ENCODE measurements at places on chromosomes 13 and 19.

GRCh38 chr13:19587635-19588300 is 26.4 kb upstream of the TPTE2 start:
- no peak for DNase-seq

- peak; percentile 10 for DNase-seq
These were observed 94.8 kb downstream of the SOX1 start for GRCh38 chr13:112161521-112162301.

GRCh38 chr13:44193731-44194130 is 179.9 kb upstream of the SERP2 start:
- no peak for DNase-seq

DNA sequence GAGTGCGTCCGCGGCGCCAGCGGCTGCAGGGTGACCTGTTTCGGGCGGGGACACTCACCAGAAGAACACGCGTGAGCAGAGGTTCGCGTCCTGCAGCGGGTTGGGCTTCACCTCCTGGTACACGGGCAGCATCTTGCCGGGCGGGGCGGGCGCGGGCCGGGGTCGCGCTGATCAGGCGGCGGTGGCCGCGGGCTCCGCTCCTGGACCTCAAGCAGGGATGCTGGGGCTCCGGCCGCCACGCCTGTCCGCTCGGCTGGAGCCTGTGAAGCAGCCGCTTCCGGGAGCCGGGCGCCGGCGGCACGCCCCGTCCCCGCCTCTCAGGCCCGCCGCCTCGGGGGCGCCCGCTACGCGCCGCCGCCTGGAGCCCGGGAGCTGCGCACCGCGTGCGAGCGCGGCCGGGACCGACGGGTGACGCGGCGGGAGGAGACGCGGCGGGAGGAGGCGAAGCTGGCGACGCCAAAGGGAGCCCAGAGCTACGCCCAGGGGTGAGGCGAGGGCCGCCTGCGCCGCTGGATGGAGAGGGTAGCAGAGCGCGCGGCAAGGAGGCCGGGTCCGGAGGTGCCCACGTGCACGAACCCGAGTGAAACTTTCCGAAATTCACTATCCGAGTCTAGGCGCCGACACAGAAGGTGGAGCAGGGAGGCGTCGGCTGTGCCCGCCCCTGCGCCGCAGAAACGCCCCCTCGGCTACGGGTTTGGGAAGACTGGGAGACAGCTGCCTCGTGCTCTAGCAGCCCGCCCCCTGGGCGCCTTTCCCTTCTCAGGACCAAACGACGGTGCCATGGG is at the start of gene ABCC4:
ABCC4 (minus strand) TSS at position 269 of the 785 bp plus-strand sequence; CDS start at position 132, 137 bp downstream.
- peak; percentile 37 for DNase-seq

DNA sequence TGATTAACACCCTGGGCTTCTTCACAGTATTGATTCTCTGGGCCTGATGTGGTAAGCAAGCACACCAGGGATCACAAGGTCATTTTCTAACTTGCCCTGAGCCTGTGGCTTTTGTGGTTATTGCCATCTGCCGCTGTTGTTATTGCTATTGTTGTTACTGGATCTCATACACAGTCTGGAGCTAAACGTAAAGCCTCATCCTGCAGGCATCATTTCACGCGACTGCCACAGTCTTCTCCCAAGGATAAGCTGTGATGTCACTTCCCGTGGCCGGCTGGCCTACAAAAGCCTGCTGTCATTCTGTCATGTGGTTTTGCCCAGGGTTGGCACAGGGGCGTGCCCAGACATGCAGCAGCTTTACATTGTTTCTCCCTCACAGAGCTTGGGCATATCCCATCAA is 154.0 kb upstream of the GPR12 start:
- DNase-seq: no peak

DNA sequence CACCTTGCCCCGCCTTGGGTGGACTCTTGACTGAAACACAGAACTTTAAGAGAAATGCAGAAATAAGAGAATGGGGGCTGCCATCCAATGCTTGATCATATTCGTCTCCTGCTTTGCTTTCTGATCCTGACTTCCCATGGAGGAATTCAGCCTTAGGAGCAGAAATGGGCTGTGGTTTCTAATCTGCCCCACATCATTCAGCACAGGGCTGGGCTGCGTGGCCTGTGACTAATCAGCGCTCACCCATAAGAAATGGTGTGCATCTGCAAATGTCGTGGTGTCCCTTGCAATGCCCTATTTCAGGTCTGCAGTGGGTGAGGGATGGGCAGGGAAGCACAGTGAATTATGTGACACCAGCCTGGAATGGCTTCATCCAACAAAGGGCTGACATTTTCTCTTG is 60.7 kb upstream of the URI1 start:
- no peak for DNase-seq

GRCh38 chr19:9009935-9010651 is at the start of gene MUC16:
TSS of gene MUC16 (minus strand) at chr19:9010409.
- DNase-seq: no peak

DNA sequence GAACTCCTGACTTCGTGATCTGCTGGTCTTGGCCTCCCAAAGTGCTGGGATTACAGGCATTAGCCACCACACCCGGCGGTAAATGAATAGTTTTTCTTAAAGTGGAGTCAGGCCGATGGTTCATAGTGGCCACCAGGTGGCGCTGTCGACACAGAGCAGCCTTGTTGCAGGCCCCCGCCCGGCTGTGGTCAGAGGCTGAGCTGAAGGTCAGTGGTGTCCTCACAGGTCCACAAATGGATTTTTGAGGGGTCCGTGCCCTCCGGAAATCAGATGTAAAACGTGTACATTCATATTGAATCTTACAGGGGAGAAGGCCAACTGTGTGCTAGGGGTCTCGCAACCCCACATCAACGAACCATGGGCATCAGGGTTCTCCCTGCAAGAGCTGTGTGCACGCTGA is 13.4 kb upstream of the WDR18 start:
- no peak for DNase-seq

DNA sequence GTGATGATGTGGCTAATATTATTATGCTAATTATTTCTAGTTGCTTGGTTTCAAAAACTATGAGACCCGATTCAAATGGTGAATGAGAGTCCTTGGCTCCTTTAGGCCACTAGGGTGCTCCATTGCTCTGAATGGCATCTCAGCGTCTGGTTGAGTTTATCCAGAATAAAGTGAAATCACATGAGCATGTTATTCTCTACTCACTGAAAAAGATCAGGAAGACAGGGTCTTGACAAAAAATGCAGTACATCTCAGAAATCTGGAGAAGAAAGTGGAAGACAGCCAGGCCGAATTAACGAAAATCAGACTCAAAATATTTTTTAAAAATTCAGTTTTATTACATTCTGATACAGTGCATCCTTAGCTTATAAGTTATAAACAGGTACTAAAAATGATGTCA is 516.2 kb downstream of the MYO16 start:
- no peak for DNase-seq

GRCh38 chr19:18223860-18224524 is 2.2 kb downstream of the PDE4C start:
- DNase-seq: no peak

DNA sequence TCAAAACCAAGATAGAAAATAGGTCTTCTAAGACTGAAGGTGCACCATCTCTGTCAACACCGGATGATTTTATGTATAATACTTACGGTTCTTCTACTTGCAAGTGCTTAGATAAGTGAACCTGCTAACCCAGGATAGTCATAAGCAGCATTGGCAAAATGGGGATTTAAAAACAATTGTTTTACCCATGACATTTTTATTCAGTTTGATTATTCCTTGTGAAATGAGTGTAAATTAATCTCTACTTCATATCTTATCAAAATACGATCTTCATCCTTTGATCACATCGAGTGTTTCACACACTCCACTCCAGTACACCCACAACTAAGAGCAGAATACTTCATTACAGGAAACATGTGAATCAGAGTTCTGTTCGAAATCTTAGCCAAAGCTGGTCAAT is 23.0 kb upstream of the MTRF1 start:
- DNase-seq: no peak

DNA sequence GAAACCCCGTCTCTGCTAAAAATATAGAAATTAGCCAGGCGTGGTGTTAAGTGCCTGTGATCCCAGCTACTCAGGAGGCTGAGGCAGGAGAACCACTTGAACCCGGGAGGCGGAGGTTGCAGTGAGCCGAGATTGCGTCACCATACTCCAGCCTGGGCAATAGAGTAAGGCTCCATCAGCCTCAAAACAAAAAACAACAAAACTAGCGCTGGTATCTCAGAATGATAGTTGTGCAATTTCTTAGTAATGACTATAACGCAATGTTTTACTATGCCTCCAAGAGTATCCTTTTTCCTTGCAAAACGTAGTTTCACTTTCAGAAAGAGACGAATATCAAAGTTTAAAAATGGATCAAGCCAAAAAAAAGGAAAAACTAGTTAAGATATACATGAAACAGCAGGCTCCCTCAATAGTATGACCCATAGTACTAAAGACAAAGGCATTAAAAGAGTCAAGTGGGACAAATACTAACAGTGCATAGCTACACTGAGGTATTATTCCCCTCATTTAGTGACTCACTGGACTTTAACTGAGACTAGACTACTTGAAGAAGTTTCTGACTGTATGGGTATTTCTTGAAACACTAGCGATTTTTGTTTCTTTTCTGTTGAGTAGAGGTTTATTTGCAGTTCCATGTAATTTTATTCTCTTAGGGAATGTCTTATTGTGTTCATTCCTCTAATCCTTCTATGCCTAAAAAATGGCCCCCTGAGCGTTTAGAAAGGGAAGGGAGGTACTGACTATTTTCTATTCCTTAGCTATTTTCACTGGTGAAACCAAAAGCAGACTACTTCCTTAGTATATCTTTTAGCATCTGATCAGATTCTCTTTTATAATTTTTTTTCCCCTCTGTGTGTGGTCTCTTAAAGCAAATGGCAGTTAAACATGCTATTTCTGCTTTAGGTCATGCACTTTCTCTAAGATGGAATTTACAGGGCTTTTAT is 10.4 kb upstream of the ITM2B start:
- DNase-seq: peak; percentile 60

DNA sequence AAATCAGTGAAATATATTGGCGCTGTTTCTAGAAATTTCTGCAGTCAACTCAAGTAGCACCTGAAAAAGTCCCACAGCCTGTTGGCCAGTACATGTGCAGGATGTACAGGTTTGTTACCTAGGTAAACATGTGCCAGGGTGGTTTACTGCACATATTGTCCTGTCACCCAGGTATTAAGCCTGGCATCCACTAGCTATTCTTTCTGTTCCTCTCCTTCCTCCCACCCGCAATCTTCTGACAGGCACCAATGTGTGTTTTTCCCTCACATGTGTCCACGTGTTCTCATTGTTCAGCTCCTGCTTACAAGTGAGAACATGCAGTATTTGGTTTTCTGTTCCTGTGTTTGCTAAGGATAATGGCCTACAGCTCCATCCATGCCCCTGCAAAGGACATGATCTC is 13.1 kb upstream of the SCEL start:
- no peak for DNase-seq

- DNase-seq: no peak
These were observed 23.1 kb upstream of the CXCL17 start for GRCh38 chr19:42465827-42466280.

- DNase-seq: no peak
These were observed 10.6 kb upstream of the UBE2S start for GRCh38 chr19:55418185-55418584.

DNA sequence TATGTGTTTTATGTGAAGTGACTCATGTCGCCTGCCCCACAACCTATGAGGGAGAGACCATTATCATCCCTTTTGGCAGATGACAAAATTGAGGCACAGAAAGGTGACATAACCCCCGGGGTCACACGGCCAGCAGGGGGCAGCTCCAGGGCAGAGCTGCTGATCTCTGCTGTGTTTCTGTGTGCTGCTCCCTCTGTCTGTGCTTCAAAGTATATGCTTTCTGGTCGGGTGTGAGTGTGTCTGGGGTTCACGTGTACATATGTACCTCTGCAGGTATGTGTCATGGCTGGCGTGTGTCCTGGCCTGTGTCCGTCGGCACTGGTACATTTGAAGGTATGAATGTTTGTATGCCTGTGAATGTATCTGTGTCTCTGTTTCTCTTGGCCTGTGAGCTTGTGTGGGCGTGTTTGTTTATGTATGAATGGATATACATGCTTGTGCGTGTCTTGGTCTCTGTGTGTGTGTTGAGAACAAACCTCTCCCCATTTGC is 7.1 kb downstream of the LIPE start:
- no peak for DNase-seq

GRCh38 chr13:58093394-58093793 is 461.9 kb downstream of the PCDH17 start:
- DNase-seq: no peak

DNA sequence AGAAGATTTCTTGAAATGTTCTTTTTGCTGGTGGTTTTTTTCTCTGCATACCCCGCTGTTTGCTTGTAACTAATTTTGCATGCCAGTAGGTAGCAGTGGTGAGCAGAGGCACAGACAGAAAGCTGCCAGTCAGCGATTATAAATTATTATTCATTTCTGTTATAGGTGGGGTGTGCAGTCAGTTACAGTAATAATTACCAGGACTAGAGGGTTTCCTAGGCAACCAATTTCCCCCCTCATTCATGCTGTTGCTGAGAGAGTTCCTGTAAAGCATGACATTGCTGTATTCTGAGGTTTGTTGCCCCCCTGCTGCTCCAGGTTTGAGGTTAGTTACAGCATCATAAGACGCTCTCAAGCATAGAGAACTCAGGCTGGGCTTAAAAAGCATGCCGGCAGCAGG is 104.5 kb downstream of the URI1 start:
- DNase-seq: no peak

DNA sequence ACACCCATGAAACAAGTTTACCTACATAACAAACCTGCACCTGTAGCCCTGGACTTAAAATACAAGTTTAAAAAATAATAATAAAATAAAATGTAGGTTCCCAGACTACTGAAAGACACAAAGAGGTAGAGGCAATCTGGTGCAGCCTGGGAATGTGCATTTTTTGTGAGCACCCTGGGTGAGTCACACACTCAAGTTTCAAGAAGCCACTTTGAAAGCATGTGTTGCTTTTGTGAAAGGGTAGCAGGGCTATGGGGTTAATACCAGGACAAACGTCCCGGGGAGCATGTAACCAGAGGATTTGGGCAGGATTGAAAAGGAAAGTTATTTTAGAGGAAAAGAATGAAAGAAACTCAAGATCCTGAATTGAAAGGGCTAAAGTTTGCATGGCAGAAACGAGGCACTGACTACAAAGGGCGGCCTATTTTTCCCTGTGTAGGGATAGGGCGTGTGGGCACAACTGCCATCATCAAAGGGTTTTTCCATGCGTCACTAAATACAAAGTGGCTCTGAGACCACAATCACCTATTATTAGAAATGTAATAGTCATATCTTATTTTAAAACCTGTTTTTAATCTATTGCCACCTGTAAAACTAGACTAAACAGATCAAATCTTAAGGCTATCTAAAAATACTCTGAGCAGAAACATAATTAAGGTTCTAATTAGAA is 314.9 kb downstream of the COG6 start:
- DNase-seq: no peak
